ENCODE measurements at places on chromosomes 2 and 18.

DNA sequence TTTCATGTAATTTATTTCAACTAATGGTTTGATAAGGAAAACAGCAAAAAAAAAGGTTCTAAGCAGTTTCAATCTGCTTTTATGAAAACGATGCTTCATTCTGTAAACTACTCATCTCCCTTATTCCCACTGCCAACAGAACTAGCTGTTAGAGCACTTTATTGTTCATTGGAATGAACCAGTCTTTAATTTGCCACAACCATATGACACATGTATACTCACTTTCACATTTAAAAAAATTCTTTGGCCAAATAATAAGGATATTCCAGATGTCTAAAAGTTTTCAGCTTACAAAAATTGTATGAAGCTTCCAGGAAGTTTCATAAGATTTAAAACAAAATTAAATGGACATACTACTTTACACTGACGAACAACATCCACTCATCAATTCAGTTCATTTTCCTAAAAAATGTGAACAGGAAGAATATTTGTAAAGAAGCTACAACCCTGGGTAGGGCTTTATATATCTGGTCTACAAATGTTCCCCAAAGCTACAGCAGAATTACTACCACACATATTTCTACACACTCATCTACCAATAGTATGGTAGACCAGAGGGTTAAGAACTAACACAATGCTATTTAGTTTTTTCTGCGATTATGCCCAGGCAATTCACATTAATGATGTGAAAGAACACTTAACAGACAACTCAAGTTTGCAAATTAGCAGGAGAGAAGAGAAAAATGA, 37.7 kb downstream of the ZNF521 start:
- no peak for DNase-seq

GRCh38 chr2:105553538-105554196, 154.8 kb upstream of the FHL2 start:
- DNase-seq, result no peak

GRCh38 chr2:102366406-102367112, 11.0 kb downstream of the IL18R1 start:
- DNase-seq, result no peak

DNA sequence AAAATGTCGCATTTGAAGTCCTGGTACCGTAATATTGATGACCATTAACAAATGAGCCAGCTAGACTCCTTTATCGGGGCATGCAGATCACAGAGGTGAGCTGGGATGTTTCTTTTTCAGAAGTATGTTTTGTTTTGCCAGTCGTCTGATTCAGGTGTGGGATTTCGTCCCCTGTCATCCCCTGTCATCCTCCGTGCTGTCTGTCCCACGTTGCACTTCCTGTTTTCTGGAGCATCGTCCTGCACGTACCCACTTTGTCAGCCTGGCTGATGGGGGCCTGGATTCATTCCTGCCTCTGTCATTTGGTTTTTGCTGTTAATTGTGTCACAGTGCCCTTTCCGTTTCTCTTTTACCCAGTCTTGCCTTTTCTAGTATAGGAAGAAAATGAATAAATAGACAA, 72.8 kb downstream of the ASAP2 start:
- no peak for DNase-seq

DNA sequence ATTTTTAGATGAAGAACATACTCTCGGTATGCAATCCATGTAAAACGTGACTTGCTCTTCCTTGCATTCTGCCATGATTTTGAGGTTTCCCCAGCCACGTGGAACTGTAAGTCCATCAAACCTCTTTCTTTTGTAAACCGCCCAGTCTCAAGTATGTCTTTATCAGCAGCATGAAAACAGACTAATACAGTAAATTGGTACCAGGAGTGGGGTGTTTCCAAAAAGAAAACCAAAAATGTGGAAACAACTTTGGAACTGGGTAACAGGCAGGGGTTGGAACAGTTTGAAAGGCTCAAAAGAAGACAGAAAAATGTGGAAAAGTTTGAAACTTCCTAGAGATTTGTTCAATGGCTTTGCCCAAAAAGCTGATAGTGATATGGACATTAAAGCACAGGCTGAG, 1957.9 kb downstream of the SUCLG1 start:
- no peak for DNase-seq

- no peak for DNase-seq
These were observed 5.7 kb downstream of the ITGB6 start for GRCh38 chr2:160194351-160194750.

DNA sequence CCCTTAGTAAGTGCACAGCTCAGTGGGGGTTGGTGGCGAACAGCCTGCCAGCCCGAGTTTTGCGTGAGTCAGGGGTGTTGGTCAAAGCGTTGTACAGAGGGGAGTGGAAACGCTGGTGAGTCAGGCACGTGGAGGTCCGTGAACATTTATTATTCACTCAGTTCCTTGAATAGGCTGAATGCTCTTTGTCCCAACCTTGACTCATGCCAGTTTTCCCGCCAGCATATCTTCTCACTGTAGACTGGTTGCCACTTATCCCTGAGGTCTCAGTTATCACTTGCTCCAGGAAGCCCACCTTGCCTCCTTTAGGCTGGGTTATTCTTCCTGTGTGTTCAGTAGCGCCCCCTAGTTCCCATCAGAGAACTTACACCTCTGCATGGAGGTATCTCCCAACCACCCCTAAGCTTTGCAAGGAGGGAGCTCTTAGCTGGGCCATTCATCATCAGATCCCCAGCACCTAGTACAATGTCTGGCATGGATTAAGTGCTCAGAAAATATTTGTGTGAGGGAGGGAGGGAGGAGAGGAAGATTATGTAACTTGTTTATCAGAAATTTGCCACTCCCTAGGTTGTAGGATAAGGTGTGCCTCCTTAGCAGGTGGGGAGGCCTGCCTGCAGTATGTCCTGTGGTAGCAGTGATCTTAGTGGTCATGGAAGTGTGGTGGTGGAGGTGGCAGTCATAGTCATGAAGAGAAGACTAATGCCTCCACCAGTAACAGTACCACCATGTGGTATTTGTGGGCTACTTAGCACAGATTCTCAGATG, 72.1 kb downstream of the CABLES1 start:
- DNase-seq, result no peak

DNA sequence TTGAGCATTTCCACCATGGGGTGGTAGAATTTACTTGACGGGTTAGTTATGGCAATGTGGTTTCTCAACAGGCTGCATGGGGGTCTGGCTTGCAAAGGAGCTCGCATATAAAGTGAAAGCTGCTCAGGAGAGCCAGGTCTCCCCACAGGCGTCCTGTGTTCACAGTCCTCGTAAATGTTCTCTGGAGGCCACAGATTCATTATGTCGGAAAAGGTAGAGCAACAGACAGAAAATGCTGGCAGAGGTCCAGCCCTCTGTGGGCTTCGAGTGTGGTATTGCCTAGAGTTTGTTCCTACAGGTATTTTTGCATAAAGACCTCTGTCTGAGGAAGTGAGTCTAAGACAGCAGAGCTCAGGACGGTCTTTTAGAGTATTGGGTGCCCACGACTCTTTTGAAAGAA, 96.4 kb downstream of the CDCA7 start:
- no peak for DNase-seq
